ENCODE measurements at places on chromosomes 5 and 9.
A peak's percentile ranks its signal among the peaks of the same experiment; 100 is the strongest.

- DNase-seq, result no peak
These were observed 4.4 kb downstream of the SLIT3 start for GRCh38 chr5:169296419-169297143.

DNA sequence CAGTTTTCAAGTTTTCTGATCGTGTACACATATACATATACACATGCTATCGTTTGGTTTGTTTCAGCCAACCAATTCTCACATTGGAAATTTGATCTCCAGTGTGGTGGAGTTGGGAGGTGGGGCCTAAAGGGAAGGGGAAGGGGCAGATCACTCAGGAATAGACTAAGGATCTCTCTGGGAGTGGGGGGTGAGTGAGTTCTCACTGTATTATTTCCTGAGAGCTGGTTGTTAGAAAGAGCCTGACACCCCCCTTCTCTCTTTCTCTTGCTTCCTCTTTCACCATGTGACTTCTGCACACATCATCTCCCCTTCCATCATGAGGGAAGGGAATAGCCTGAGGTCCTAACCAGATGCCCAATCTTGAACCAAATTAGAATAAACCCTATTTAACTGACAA lies 551.7 kb downstream of the MAT2B start:
- no peak for DNase-seq

GRCh38 chr5:124729720-124730359 lies 16.6 kb downstream of the ZNF608 start:
- DNase-seq, result no peak

DNA sequence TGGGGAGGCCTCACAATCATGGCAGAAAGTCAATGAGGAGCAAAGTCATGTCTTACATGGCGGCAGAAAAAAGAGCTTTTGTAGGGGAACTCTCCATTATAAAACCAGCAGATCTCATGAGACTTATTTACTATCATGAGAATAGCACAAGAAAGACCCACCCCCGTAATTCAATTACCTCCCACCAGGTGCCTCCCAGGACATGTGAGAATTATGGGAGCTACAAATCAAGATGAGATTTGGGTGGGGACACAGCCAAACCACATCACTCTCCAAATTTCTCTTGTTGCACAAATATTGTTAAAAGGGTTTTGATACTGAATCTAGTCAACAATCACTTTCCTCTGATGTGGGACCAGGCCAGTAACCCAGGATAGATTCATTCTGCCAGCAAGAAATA lies 1176.1 kb downstream of the CDH9 start:
- peak; percentile 1 for DNase-seq

DNA sequence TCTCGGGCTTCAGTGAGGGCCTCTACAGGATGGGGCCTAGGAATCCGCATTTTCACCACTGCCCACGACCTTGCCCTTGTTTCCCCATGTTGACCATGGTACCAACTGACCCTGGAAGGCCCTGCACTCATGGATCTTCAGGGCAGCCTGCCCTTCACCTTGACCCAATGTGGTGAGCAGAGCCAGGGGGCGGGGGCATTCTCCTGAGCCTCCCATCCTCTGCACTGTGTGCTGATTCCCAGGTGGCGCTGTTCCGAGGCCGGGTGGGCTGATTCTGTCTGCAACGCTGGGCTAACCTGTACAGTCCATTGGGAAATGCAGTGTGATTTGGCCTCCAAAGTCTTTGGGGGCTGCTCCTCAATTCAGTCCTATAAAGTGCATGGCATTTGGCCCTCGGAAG lies 68.7 kb downstream of the SHB start:
- DNase-seq, result no peak

- peak; percentile 65 for DNase-seq
These were observed 3.4 kb downstream of the SLC6A19 start for GRCh38 chr5:1204693-1205242.

GRCh38 chr5:91332267-91333045 lies 50.7 kb downstream of the ARRDC3 start:
- DNase-seq, result peak; percentile 68

- DNase-seq, result no peak
These were observed 601.9 kb downstream of the SEMA5A start for GRCh38 chr5:8944005-8944404.

DNA sequence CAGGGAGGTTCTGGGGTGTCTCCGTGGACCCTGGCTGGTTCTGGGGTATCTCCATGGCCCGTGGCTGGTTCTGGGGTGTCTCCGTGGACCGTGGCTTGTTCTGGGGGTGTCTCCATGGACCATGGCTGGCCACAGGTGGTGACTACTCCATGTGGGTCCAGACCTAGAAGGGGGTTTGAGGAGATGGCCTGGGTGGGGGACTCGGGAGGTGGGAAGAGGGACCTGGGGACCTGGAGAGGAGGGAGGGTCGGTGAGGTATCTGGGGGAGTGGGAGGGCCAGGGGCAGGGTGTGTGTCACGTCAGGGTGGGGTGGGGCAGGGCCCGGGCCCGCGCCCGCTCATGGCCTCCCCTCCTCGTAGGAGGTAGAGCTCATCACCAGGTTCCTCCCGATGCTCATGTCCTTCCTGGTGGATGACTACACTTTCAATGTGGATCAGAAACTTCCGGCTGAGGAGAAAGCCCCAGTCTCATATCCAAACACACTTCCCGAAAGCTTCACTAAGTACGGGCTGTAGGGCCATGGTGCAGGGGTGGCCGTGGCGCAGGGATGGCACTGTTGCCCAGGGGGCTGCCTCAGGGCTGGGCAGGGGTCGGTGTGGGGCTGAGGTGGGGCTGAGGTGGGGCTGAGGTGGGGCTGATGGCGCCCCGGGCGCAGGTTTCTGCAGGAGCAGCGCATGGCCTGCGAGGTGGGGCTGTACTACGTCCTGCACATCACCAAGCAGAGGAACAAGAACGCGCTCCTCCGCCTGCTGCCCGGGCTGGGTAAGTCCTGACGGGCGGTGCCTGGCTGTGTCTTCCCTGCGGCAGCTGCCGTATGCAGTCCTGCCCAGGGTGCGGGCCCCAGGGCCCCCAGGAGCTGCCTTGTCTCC lies 10.7 kb upstream of the TOR4A start:
- no peak for DNase-seq

DNA sequence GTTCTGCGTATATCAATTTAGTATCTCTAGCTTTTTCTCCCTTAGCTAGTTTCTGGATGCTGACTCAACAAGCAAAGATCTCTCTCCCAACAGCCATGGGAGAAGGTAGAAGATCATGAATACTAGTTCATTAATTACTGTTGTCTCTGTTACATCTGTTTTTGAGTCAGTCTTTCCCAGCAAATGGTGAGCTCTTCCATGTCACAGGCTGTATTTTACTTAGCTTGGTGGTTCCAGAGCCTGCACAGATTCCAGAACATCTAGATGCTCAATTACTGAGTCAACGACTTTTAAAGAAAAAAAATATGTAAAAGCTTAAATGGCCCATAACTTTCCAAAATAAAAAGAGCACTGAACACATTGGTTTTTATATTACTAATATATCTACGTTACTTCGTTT lies 307.2 kb downstream of the NSG2 start:
- DNase-seq, result no peak

Data from MV-4-11 (cell line).